ENCODE measurements at places on chromosomes 12 and 14.

DNA sequence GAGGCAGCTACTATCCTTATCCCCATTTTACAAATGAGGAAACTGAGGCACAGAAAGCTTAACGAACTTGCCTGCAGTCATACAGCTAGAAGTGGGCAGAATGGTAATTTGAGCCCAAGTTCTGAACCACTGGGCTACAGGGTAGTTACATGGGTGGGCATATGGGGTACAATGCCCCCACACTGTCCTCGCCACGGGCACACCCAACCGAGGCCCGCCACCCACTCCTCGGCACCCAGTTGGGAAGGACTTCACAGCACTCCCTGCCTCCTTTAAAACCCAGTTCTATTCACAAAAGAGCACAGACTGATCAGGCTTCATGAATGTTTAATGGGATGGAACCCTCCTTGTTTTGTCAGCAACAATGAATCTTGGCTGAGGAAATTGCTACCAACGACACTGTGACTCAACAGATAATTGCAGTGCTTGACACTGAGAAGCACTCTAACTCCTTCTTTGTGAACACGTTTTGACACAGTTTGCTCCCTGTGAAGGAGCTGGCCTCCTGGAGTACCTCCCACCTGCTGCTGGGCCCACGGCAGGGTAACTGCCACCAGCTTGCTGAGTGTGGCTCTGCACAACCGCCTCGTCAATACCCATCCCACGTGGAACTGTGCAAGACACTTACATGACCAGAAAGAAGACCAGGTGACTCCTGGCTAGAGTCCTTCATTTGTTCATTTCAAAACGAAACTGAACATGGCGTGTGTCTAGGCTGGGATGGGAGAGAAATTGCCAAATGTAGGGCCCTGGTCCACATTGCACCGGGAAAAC lies 63.5 kb downstream of the CLMN start:
- DNase-seq: no peak

DNA sequence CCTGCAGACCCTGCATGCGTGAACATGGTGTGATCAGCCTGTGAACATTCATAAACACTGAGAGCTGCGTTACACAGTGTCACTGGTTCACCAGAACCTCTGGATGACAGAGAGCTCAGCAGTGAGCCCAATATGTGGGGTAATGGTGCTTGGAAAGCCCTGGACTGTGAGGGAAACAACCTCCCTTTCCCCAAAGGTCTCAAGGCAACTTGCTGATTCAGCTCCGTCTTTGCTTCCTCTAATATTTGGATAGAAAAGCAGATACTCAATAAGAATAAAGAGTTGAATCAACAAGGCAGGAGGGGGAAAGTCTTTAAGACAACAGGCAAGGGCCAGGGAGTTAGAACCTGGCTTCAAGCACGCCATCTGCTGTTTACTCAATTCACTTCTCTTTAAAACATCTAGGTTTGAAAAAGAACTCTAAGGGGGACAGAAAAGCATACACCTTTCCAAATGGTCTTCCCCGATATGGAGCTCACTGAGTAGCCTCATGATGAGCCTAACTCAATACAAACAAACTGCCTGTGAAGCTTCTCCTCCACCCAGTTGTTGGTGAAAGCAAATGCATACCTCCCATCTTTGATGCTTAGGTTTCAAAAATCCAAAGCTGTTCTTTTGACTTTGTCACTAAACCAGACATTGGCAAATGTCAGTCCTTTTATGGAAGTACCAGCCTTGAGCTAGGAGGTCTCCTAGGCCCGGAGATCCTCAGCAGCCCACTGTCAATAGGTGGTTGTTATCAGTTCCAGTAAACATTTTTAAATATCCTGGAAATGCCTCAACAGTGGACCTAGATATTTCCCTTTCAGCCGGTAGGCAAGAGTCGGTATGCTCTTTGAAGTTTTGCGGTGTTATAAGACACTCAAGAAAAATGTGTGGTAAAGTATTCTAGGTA lies 76.1 kb downstream of the SAMD4A start:
- no peak for DNase-seq

DNA sequence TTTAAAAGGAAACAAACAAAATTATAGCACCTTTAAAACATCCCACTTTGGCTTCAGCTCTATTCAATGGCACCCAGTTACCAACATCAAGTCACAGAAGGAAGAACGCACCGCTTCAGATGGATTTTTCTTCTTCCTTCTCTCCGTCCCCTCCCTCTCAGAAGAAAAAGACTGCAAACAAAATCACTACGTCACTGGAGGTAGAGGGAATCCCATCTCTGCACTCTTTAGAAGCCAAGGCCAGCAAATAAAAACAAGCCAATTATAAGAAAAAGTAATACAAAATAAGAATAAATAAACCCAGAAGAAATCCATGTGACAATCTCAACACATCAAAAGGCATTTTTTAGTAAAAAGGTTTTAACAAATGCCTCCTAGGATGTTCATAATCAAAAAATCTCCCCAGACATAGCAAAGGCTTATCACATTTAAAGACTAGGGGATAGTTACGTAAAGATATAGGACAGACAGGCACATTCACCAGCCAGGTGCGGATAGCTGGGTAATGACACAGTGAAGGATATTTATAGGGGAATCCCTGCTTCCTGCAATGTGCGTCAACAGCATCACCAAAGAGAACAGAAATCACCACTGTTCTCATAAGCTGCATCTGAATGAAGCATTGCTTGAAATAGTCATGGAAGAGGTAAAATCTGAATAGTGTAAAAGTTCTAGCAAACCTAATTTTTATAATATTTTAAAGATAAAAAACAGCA lies 89.4 kb downstream of the R3HDM2 start:
- DNase-seq: no peak

DNA sequence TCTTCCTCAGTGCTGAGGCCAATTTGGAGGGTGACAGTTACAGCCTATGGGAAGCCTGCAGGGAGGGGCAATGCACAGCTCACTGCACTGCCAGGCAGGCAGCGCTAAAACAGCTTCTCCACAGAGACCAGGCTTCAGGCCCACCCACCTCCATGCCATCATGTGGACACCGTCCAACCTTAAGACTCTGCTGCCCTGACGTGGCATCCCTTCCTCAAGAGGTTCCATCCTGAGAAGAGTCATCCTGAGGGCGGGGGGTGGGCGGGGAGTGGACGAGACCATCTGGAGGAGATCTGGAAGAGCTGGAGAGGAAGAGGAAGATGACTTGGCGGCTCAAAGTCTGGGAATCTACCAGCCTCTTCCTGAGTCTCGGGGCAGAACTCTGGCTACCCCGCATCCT lies 8.4 kb upstream of the ACVRL1 start:
- no peak for DNase-seq

GRCh38 chr12:89384050-89384758 lies 31.9 kb upstream of the DUSP6 start:
- no peak for DNase-seq

DNA sequence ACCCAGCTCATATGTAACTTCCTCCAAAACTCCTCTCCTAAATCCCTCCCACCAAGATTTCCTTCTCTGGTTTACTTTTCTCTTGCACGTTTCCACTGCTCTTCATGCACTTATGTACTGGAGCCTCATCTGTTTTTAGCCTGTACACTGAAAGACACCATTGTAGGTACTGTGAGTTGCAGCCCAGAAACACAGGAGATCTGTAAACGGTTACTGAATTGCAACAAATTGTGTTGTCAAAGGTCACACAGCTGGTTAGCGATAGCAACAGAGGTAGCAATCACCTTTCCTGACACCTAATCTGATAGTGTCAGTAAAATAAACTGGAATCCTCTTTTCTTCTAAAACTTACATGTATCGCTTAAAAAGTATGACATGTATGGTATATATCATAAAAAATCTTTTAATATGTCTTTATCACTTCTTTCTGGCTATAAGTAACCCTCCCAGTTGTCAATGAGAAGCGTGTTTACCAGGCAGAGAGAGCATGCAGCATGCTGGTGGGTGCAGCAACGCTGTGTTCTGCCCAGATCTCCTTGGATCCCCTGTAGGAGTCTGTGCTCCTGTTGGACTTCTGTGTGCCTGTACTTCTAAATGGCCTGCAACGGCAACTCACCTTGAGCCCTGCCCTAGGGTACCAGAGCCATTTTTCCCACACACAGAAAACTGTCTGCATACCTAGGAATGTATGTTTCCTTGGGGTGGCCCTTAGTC lies 121.5 kb upstream of the CPM start:
- no peak for DNase-seq

- DNase-seq: no peak
Measured at GRCh38 chr12:128800606-128801005, 23.2 kb downstream of the SLC15A4 start.

DNA sequence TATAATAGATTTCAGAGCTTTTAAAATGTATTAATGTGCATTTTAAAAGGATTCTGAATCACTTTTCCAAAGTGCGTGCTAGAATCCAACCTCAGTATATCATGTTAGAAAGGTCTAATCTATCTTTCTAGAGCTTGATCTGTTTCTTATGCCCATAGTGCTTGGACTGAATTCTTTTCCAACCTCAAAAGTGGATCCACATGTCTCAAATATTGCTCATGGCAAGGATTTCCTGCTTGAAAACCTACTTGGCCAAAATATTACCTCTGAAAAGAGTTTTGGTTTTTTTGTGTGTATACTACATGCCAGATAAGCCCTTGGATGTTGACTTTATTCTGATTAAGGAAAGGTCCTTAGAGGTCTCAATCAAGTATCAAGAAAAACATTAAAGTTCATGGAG lies 16.9 kb upstream of the SLC6A15 start:
- no peak for DNase-seq
